ENCODE measurements at places on chromosomes 13 and 19.

GRCh38 chr13:87122551-87122950 is 548.6 kb upstream of the SLITRK5 start:
- no peak for DNase-seq

GRCh38 chr19:19568802-19569756 is 31.0 kb downstream of the CILP2 start:
- DNase-seq = no peak

- DNase-seq = no peak
Observed at GRCh38 chr19:1221904-1222255, 15.9 kb downstream of the CBARP start.

DNA sequence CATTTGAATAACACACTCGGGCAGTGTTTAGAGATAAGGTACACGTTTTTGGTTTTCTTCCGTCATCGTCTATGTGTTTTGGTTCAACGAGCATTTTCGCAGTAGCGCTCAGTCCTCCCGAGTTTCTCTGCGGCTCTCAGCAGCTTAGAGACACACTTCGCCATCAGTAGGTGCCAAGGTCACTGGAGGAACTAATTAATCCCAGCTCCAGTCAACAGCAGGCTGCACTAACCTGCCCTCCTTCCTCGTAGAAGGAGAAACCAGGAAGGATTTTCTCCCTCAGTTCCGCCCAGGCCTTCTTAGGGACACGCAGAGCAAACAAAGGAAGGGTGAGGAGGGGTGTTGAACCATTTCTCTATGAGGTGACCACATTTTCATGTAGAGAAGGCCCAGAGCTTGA is 12.6 kb downstream of the MBNL2 start:
- no peak for DNase-seq

GRCh38 chr19:49932041-49932451 is 2.7 kb upstream of the NUP62 start:
- DNase-seq = no peak

- no peak for DNase-seq
Observed at GRCh38 chr13:35567406-35567980, 91.0 kb upstream of the MAB21L1 start.

GRCh38 chr13:108895220-108895704 is 265.9 kb downstream of the MYO16 start:
- no peak for DNase-seq

DNA sequence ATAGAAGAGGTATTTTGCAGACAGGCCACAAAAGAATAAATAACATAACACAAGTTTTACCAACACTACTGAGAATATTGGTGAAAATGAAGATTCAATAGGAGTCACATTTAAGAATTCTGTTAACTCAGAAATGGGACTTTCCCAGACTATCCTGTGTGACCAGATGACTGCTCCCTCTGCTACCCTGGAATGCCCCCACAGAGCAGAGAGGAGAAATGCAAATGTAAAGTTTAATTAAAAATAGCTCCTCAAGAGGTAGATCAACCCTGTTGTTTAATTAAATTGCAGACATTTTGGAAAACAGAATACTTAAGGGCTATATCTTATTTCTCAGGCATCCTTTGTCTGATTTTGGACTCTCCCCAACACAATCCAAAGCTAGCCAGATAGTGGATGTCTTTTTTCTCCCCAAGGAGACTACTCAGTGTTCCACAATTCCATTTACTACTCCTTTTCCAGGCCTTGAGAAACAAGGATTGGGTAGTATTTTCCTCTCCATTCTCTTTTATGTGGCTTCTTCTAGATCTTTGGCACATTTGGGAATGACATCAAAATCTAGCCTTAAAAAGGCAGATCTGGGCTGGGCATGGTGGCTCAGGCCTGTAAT is 104.7 kb upstream of the TSC22D1 start:
- DNase-seq = no peak

DNA sequence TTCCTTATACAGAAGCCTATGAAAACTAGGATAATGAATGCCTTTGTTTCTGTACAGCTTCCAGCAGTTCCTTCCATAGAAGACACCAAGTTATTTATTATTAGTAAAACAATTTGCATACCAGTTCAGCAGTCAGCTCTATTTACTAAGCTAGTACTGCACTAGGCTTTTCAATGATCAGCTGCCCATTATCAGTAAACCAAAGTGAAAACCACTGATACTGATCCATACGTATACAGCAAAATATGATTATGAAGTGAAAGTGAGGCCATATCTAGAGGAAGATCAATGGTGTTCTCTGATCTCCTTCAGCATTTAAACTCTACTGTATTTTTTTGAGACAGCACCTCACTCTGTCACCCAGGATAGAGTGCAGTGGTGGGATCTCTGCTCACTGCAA is 3.2 kb downstream of the TPT1 start:
- DNase-seq = no peak

DNA sequence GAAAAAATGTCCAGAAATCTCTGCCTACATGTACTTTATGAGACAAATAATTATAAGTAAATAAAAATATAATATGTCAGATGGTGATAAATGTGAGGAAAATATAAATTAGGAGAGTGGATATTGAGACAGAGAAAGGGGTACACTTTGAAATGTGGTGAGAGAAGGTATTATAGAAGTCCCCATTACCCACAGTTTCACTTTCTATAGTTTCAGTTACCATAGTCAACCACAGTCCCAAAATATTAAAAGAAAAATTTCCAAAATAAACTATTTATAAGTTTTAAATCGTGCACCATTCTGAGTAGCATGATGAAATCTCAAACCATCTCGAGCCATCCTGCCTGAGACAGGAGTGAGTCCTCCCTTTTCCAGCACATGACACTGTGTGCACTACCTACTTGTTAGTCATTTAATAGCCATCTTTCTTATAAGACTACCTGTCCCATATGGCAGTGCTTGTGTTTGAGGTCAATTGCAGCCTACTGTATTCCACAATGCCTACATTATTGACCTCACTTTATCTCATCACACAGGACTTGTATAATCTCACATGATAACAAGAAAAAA is 653.7 kb downstream of the DACH1 start:
- no peak for DNase-seq

DNA sequence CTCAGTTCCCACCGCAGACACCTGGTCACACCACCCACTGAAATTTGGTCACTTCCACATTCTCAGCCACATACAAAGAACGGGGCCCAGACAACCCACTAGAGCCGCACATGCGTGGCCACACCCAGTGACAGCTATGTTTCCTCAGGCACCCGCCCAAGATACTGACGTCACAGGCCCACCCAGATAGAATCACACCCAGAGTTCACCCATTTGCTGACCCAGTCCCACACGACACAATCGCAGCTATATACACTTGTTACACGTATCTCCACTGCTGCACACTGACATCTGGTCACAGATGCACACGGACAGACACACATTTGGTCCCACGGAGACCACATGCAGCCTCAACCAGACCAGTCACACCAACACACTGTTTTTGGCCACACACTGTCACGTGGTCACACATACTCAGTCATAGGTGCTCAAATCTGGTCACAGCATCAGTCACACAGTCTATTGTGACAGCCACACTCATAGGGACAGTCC is 2.9 kb downstream of the NUMBL start:
- no peak for DNase-seq

DNA sequence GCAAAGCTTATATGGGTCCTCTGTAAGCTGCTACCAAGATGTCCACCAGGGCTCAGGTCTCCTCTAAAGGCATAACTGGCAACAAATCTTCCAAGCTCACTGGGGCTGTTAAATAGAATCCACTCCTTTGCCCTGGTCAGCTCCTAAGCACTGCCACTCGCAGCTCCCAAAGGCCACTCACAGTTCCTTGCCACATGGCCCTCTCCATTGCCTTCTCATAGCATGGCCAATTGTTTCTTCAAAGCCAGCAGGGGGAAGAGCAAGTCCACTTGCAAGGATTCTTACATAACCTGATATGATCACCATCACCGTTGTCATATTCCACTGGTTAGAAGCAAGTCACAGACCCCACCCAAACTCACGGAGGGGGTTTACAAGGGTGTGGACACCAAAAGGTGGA is 199.5 kb downstream of the SUCLA2 start:
- no peak for DNase-seq

- DNase-seq = no peak
Observed at GRCh38 chr19:3986260-3987041, 1.2 kb upstream of the EEF2 start.

DNA sequence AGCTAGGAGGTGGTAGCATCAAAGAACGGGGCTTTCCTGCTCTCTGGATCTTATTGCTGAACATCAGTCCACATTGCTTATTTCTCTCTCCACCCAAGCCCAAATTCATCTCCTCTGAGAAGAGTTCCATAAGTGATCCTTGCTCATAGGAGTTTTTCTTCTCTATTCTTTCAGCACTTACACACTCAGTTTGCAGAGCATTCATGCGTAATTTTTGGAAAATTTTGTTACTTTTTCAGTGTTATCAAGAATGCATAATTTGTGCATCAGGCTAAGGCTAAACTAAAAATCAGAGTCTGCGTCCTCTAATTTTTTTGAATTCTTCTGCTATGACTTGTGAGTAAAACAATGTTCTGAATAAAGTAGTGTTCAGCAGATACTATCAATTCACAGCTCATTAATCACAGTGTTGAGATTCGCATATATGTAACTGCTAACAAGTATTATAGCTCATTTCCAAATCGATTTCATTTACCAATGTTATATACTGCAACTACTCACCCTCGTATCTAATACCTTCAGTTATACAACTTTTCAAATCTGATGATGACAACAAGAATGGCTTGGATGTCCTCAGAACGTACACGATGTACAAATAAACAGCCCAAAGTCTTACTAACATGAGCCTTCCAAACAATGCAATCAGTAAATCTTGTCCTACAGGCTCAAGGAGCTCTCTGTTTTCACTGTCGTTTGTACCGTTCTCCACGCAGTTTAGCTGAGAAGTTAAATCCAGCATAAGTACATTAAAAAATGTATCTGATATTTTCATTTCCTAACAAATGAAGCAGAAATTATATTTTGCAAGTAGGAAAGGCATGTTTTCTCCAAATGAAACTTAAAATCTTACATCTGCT is 36.4 kb upstream of the STARD13 start:
- no peak for DNase-seq

GRCh38 chr13:90032841-90033493 is 1314.5 kb upstream of the MIR17HG start:
- DNase-seq = no peak

DNA sequence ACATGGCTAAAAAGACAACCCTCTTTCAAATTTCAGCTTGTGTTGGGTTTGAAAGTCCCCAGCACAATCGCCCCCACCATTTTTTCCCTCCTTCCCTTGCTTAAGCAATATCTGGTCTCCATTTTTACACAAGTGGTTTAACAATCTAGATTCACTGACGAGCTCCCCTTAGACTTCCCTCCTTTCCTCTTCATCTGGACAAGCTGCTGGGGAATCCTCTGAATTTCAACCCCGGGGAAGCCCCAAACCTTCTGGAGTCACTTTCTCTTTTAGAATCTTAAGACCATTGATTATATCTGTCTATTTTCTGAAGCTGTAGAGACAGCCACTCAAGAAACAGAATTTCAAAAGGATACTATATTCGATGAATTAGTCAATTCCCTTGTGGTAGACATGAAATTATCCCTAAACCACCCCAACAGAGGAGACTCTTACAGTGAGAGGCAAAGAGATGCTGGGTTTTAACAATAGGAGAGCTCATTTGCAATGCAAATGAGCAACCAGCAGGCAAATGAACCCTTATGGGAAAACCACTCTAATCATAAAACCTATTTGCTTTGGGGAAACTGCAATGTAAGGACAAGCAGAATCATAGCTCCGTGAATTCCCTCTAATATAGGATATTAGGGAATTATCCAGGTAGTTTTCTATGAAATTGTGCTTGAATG is 78.9 kb downstream of the TEX26 start:
- DNase-seq = no peak

DNA sequence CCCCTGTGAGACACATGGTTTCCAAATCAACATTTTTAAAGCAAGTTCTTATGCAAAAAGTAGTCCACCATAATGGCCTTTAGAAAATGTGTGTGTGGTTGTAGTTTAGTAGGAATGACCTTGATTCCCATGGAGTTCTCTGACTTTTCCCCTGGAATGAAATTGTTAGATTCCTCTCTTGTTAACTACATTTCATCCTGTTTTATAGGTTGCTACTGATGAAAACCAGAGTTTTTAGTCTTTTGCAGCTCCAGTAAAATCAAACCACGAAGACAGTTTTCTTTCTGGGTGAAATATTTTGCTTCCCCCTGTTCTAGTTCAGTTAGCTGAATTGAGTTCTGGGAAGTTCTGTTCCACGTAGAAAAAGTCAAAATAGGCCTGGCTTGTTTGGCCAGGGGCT is 107.7 kb downstream of the RAB20 start:
- DNase-seq = no peak

GRCh38 chr13:114047358-114047881 is 73.5 kb upstream of the C13orf46 start:
- no peak for DNase-seq

GRCh38 chr19:13763265-13763664 is 1.1 kb upstream of the MRI1 start:
- no peak for DNase-seq

- no peak for DNase-seq
Observed at GRCh38 chr19:8161135-8161646, 11.8 kb upstream of the FBN3 start.

- DNase-seq = no peak
Observed at GRCh38 chr13:74450964-74451363, 316.8 kb upstream of the KLF12 start.

DNA sequence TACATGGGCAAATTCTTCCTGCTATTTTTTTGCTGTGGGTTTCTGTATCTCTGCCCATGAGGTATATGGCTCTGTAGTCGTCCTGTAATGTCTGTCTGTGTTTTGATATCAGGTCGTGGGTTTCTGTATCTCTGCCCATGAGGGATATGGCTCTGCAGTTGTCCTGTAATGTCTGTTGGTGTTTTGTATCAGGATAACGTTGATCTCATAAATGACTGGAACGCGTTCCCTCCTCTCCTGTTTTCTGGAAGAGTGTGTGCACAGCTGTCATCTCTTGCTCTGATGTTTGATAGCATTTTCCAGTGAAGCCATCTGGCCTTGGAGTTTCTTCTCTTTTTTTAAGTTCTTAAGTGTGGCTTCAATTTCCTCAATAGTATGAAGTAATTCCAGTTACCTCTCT is 57.2 kb downstream of the SOX1 start:
- no peak for DNase-seq

GRCh38 chr19:31348481-31349159 is 616 bp downstream of the TSHZ3 start:
- no peak for DNase-seq

GRCh38 chr13:23554000-23554399 is 16.2 kb upstream of the TNFRSF19 start:
- no peak for DNase-seq

GRCh38 chr19:43596842-43597461 is 557 bp downstream of the ZNF576 start:
- no peak for DNase-seq

All from Panc1 (cell line).